Activated T-helper 1 cell treated with anti-CD3 and anti-CD28 coated beads, Interleukin-2, amount 50 U/mL, for 16 hours (primary cell): ENCODE measurements at places on chromosomes 6 and 20.

GRCh38 chr6:155939253-155939652 lies 483.6 kb upstream of the NOX3 start:
- DNase-seq: no peak

DNA sequence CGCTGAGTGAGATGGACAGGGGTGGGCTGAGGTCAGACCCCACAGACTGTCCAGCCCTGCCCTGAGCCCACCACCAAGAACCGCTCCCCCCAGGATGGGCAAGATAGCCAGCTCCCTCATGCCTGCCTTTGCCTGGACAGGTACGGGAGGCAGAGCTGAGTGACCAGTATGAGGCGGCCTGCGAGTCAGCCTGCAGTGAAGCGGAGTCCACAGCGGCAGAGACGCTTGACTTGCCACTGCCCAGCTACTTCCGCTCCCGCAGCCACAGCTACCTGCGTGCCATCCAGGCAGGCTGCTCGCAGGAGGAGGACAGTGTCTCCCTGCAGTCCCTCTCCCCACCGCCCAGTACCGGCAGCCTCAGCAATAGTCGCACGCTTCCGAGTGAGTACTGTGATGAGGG lies 94.8 kb upstream of the MYL9 start:
- DNase-seq: no peak

DNA sequence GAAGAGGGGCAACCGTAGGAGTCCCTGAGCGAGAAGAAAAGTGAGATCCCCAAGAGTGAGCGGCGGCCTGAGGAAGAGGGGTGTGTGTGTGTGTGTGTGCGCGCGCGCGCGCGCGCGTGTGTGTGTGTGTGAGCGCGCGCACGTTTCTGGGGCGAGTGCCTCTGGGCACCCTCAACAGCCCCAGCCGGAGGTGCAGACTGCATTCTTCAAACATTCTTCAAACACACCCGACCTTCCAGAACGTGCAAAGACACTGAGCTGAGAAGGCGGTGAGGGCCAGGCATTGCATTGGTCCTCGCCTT lies 76.2 kb upstream of the FOXP4 start:
- DNase-seq: no peak

DNA sequence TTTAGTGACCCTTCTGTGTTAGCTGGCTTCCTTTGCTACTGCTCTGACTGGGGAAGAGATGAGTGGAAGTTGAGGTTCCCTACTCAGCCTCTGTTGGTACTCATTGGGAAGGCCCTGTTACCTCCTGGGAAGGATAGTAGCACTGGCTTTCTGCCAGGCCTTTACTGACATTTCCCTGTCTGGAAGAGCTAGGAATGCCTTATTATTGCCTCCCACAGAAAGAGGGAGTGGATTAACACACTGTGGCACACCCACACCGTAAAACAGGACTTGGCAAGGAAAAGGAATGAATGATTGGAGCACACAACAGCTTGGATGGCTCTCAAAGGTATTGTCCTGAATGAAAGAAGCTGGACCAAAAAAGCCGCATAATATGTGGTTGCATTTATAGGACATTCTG lies 12.2 kb downstream of the ZNF831 start:
- no peak for DNase-seq

GRCh38 chr6:139372326-139373153 lies 1.9 kb downstream of the CITED2 start:
- no peak for DNase-seq

GRCh38 chr20:50291254-50292078 lies 100.8 kb downstream of the CEBPB start:
- no peak for DNase-seq

DNA sequence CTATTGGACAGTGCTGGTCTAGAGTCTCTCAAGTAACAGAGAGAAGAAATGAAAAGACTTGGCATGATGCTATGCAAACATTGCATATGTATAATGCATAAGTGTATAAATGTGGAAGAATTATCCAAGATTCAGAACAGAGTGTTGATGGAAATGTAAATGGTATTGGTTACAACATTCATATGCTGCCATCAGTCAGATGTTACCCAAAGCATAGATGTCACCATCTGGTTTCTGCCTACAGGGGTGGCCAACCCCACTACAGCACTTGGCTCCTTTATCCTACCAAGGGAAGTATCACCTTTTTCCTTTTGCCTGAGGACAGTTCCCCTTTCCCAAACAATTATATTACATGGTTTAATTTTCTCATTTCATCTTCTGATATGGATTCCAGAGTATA lies 11.9 kb downstream of the POPDC3 start:
- DNase-seq: no peak

DNA sequence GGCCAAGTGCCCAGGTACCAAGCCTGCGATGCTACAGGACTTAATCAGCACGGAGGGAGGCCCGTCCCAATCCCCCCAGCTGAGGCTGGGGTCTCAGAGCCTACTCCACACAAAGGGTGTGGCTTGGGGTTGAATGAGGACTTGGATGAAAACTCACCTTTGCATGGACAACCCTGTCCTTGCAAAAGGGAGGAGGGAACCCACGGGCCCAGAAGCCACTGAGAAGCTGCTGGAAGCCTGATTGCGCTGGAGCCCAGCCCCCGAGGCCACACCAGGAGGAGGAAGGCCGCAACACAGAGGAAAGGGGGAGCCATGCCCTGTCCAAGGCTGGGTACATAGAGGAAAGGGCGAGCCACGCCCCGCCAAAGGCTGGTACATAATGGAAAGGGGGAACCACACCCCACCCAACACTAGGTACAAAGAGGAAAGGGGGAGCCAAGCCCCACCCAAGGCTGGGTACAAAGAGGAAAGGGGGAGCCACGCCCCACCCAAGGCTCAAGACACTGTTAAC lies 158.8 kb downstream of the DLL1 start:
- no peak for DNase-seq

GRCh38 chr6:156347246-156347645 lies 429.9 kb upstream of the ARID1B start:
- no peak for DNase-seq

DNA sequence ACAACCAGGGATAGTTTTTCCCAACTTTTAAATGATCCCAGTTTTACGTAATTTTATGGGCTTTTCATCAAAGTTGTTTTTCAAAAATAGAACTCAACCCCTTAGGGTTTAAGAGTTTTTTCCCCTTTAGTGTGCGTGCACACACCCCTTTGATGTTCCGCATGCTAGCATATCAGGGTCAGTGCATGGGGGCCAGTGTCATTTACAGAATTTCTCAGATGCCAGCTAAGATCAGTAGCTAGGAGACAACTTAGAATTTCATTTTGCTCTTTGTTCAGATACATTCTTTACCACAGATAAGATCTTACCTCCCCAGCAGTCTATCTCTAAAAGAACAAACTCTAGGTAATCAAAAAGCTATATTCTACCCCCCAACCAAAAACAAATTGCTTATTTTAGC lies 238.5 kb upstream of the SASH1 start:
- no peak for DNase-seq

- no peak for DNase-seq
These were observed 1.1 kb downstream of the ESR1 start for GRCh38 chr6:151808371-151809241.

DNA sequence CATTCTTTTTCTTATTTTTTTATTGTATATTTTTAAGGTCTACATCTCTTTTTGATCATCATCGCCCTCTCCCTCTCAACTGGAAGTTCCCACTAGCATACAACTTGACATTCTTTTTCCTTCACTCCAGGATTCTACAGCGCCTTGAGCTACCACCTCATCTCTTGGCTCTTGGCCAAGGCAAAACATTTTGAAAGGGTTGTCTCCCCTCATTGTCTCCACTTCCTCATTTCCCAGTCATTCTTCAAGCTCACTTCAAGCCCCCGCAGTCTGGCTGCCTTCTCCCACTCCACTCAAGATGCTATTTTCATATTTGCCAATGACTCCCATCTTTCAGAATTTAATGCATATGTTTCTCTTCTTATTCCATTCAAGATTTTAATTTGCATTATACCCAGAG lies 63.0 kb downstream of the OPN5 start:
- DNase-seq: no peak

DNA sequence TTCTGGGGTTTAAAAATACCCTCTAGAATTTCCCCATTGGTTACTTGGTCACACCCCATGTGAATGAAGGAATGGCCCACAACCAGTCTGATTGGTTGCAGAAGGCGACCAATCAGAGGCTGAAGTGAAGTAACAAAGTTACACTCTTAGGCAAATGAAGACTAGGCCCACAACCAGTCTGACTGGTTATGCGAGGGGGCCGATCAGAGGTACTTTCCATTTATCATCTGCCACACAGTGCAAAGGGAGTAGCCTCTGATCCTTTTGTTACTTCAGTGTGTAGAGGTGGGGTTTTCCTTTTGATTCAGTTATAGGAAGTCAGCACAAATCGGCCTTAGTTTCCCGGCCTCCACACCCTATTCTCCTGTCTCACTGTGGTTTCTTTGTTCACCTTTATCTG lies 61.2 kb upstream of the SGK1 start:
- no peak for DNase-seq

- DNase-seq: no peak
These were observed 365 bp upstream of the HSD17B8 start for GRCh38 chr6:33204165-33204414.

DNA sequence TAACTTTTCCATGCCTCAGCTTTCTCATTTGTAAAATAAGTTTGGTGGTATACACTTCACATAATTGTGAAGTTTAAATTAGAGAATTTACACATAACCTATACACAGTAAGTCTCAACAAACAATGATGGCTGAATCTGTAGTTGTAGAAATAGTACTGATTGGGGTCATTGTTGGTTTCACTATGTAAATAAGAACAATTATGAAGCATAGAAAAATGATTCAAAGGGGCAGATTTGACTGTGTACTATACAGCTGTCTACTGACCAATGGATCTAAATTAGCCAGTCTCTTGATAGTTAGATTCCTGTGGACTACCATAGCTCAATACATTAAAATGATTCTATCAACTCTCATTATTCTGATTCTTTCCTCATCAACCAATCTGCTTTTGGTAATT lies 181.1 kb upstream of the STXBP5 start:
- DNase-seq: no peak

- DNase-seq: no peak
These were observed 105.2 kb upstream of the CITED2 start for GRCh38 chr6:139479433-139480222.

DNA sequence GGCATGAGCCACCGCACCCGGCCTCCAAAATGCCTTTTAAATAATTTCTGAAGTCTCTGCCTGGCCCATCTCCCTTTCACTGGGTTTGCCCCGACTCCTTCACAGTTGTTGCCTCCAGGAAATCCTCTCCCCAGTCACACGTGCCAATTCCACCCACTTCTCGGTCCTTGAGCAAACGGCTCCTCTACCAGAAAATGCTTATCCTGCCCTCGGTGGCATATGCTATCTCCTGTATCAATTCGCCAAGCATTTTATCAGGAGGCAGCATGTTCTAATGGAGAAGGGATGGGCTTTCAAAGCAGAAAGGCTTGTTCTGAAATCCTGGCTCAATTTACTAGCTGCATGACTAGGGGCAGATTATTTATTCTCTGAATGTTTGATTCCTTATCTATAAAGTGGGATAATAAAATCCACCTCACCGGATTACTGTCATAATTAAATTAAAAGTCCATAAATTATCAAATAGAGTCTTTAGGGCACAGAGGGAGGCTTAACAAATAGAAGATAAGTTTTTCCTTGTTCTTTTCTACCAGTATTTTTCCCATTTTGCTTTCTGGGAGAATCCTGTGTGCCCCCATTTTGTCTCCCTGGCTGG lies 66.3 kb downstream of the PPP1R3G start:
- no peak for DNase-seq

DNA sequence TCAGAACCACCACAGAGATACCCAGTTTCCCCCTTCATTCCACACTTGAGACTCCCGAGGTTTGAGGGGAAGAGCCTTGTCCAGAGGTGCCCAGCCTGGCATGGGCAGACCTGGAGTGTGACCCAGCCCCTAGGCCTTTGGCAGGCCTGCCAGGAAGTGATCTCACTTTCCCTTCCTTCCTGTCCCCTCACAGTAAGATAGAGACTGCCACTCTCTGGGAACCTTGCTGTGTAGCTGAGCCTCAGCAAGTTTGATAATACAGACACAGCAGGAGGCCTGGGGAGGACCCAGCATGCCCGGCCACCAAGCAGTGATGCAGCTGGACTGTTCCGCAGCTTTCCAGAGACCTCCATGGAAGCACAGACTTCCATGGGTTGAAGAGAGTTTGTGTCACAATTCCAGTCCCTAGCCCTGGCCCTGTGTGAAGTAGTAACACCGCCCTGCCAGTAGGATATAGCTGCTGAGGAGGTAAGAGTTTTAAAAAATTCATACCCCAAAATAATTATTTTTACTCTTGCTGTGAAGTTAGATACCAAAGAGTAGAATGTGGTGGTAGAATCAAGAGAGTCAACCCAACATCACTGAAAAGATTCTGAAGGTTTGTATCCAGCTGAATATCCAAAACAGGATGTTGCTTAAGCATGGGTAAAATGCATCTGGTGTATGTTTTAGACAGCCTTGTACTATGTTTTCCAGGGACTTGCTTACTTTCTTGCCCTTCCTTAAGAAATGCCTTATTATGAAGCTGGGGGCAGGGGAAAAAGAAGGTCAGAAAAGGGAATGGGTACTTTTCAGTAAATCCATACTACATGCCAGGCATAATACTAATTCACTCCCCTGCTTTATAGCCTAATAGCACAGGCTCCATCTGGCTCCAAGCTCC lies 16.3 kb downstream of the PKIG start:
- no peak for DNase-seq

- no peak for DNase-seq
These were observed 111.2 kb upstream of the ADGRF1 start for GRCh38 chr6:47153404-47153755.

- DNase-seq: no peak
These were observed 110.3 kb upstream of the ENPP5 start for GRCh38 chr6:46281110-46281509.
